ENCODE measurements at places on chromosomes 3 and 15. TPM values are rescaled to one million over a fixed set of nuclear protein-coding genes. Genes with fewer than 3 reads are reported as not detected.
A peak's percentile ranks its signal among the peaks of the same experiment; 100 is the strongest.

OIP5 gene
- 0.21 TPM for total RNA-seq

ULK4 gene
- total RNA-seq = 13.8 TPM

DNA sequence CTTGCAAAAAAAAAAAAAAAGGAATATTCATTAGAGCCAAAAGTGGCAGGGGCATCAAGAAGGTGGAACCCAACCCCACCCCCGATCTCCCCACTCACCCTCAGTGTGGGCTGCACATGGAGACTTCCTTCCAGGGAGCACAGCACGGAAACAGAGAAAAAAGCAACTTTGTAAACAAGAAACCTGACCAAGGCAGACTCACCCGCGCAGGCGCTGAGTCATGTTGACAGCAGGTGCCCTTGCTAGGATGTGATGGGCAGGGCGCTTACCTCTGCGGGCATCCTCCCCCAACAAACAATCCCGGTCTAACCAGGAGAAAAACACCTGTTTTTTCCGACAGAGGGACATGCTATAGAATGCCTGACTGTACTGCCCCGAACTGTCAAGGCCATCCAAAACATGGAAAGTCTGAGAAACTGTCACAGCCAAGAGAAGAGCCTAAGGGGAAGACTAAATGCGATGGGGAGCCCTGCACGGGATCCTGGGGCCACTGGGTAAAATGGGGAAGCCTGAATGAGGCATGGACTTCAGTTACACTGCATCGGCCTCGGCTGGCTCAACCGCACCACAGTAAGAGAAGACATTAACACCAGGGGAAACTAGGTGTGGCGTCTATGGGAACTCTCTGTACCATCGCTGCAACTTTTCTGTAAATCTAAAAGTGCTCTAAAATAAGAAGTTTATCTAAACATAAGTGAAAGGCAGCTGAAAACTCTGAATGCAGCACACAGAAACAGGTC is 66.7 kb upstream of the GATA2 start:
- no peak for DNase-seq

DNA sequence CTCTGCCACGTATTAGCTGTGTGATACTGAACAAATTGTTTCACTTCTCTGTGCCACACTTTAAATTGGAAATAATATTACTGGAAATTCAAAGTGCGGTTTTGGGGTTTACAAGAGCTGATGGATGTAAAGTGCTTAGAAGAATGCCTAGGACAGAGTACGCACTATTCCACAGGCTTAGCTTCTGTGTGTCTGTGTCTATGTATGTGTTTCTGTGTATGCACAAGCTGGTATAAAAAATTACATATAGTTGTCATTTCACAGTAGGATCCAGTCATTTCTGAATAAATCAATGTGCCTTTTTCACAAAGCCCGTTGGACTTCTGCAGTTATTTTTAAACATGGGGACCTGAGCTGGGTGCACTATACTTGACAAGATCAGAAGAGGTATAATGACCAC is 370.4 kb downstream of the TUSC7 start:
- no peak for DNase-seq

DNA sequence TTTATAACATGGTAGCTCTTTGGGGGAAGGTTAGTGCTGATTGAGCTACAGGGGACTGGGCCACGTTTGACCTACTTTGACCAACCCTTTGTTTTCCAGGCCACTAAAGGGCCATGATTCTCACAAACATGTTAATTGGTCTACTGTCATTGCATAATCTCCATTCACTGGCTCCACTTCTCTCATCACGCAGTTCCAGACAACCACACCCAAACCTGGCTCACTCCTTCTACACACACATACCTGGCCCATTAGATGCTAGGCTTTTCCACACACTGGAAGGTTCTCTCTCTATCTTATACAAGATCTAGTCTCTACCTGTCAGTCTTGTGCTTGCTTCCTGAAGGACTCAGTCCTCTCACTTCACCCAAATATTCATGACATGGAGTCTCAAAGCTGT is 15.9 kb downstream of the TGM5 start:
- no peak for DNase-seq

DNA sequence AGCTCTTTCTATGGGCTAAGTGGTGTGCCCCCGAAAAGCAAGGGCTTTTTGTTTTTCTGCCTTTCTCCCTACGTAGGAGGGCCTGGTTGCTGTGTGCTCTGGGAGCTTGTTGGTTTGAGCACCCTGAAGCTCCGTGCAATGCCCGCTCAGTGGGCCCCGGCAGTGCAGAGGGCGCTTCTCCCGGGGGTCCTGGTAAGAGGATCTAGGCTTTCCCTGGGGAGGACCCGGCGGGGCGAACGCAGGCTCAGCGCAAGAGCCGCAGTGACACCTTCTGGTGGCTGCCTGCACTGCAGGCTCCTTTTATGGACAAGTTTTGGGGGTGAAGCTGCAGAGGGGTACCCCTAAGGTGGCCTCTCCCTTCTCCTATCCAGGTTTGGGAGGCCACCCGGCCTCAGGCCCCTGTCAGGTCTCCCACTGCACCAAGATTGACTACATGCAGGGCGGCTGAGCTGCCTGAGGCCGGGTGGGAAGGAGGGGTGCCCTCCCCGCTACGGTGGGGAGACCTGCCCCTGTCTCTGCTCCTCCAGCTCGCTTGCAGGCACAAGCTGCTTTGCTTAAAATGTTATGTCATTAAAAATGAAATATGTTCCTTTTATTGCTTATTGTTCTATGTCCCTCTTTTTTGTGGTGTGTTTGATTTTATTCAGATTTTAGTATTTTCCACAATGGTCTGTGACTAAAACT is 387.9 kb downstream of the GABRG3 start:
- peak; percentile 30 for DNase-seq

DNA sequence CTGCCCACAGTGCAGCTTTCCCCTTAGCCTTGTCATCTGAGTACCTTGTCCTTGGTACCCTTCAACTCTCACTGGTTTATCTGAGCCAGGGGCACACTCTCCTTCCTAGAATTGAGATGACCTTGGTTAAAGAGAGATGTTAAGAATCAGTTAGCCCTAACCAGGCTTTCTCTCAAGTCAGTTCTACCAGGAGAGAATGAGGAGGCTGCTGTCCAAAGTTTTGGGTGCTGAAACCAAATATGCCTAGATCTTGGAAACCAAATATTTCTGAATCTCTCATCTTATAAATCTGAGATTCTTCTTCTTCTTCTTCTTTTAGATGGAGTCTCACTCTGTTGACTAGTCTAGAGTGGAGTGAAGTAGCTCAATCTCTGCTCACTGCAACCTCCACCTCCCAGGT is 12.0 kb upstream of the CTXND1 start:
- no peak for DNase-seq

DNA sequence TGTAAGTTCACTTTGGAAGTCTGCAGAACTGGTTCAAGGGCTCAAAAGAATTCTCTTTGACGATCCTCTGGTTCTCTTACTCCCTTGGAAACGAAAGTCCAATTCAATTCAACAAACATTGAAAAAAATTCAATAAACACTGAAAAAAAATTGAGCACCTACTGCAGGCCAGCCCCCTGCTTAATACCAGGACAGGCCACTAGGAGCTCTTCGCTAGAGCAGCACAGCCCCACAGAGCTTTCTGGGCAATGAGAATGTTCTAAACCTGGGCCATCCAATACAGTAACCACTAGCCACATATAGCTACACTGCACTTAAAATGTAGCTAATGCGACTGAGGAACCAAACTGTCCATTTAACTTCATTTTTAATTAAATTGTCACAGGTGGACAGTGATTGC is 50.4 kb upstream of the DCLK3 start:
- DNase-seq = no peak

DNA sequence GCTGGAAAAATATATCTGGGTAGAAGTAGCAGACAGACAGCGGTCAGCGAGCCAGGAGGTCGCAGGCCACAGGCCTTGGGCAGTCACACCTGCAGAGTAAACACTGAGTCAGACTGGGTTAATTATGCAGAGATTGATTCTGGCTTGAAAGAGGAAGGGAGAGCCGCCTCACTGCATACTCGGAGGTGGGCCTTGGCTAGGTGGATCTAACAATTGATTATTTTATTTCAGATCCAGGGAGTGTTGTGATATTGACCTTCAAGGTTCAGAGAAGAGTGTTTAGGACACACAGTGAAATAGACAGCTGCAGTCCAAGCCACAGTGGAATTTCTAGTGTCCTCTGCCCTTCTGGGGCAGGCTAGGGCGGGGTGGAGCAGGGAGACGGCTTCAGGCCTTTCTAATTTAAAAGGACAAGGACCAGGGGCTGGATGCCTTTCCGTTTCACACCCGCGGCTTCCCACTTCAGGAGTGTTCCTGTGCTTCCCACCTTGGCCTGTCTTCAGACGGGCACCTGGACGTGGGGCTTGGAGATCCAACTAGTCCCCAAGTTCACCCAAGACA is 237.3 kb downstream of the XXYLT1 start:
- DNase-seq = no peak

GRCh38 chr3:151195826-151196225 is 7.2 kb downstream of the GPR171 start:
- DNase-seq = no peak

DNA sequence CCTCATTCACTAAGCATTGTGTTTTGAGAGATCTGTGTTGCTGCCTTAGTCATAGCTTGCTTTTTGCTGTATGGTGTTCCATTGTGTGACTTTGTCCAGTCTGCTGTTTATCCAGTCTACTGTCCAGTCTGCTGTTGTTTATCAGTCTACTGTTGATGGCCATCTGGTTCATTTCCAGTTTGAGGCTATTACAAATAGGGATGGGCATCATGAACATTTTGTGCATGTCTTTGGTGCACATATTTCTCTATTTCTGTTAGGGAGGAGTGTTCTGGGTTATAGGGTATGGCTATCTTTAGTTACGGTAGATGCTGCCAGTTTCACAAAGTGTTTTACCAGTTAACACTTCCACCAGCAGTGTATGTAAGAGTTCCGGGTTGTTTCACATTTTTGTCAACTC is 22.2 kb upstream of the CLEC3B start:
- DNase-seq = no peak

- DNase-seq = peak; percentile 82
Measured at GRCh38 chr15:90315278-90315982, 36.7 kb upstream of the ZNF774 start.

GRCh38 chr3:148075771-148076716 is 621.7 kb upstream of the AGTR1 start:
- no peak for DNase-seq

- no peak for DNase-seq
Measured at GRCh38 chr3:156404217-156404616, 150.7 kb downstream of the SSR3 start.

DNA sequence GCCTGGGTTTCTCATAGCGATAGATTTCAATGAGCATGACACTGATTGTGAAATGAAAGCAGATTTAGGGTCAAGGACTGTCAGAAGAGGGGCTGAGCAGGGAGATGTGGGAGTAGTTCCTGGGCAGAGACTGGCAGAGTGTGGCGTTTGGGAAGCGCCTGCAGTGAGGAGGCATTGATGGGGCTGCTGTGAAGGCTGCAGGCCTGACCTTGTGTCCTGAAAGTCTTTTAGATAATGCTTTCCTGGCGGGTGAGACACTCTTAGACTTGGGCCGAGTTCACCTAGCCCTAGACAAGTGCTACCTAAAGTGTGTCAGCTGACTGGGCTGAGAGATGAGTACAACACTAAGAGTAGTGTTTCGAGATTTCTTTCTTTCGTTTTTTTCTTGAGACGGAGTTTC is 20.7 kb downstream of the USP13 start:
- DNase-seq = no peak

- peak; percentile 45 for DNase-seq
Measured at GRCh38 chr3:133393691-133394474, 6.0 kb upstream of the BFSP2 start.

GRCh38 chr15:64443747-64444621 is 16.4 kb upstream of the ZNF609 start:
- no peak for DNase-seq

- no peak for DNase-seq
Measured at GRCh38 chr3:70766301-70766700, 453.9 kb upstream of the MDFIC2 start.
